ENCODE measurements at places on chromosomes 4 and X. TPM values are rescaled to one million over a fixed set of nuclear protein-coding genes. Genes with fewer than 3 reads are reported as not detected.

Gene SMR3B
- polyA plus RNA-seq = not detected

Gene GAGE12H
- not detected for polyA plus RNA-seq

Gene HOPX
- polyA plus RNA-seq = 2.9 TPM

Gene GRIA2
- not detected for polyA plus RNA-seq

Gene SAGE1
- not detected for polyA plus RNA-seq

Gene NKAP
- polyA plus RNA-seq = 3.8 TPM

Gene MRPS18C
- 40.1 TPM for polyA plus RNA-seq

Gene IQCM
- polyA plus RNA-seq = 0.05 TPM

Gene ZNF81
- 4.6 TPM for polyA plus RNA-seq

Gene RENBP
- 0.16 TPM for polyA plus RNA-seq

Gene MGARP
- 42.6 TPM for polyA plus RNA-seq

Gene FAM9B
- not detected for polyA plus RNA-seq

Gene SSX2B
- polyA plus RNA-seq = not detected

Gene SH3D19
- 30.1 TPM for polyA plus RNA-seq

Gene POF1B
- not detected for polyA plus RNA-seq

Gene CSAG1
- not detected for polyA plus RNA-seq

Gene IL2RG
- polyA plus RNA-seq = not detected

Gene CENPVL2
- not detected for polyA plus RNA-seq

Gene RPL9
- polyA plus RNA-seq = 3,111 TPM

Gene TEX13D
- not detected for polyA plus RNA-seq

Gene FRG2
- not detected for polyA plus RNA-seq

Gene LUZP4
- polyA plus RNA-seq = not detected

Gene UGT2B15
- not detected for polyA plus RNA-seq

Gene TCEAL6
- not detected for polyA plus RNA-seq

Gene LRIT3
- polyA plus RNA-seq = not detected

Gene DCLK2
- 7.3 TPM for polyA plus RNA-seq

Gene RTL3
- polyA plus RNA-seq = 0.14 TPM

Gene MEPE
- not detected for polyA plus RNA-seq

Gene SRPK3
- polyA plus RNA-seq = 0.27 TPM

Gene LANCL3
- polyA plus RNA-seq = 0.01 TPM

Gene ANK2
- polyA plus RNA-seq = 1.3 TPM

Gene F9
- not detected for polyA plus RNA-seq

Gene MAGEB5
- not detected for polyA plus RNA-seq

Gene COX7B2
- not detected for polyA plus RNA-seq

Gene SMPX
- polyA plus RNA-seq = not detected

Gene RHOXF1
- not detected for polyA plus RNA-seq

Gene GAGE2A
- polyA plus RNA-seq = not detected

Gene DMRTC1B
- polyA plus RNA-seq = not detected

Gene TCEAL2
- polyA plus RNA-seq = not detected

Gene ADH1A
- polyA plus RNA-seq = not detected

Gene TRMT10A
- polyA plus RNA-seq = 6.2 TPM

Gene BTK
- polyA plus RNA-seq = not detected

Gene NALF2
- polyA plus RNA-seq = not detected

Gene EDNRA
- 28.4 TPM for polyA plus RNA-seq

Gene KIT
- polyA plus RNA-seq = 0.07 TPM

Gene USP17L28
- not detected for polyA plus RNA-seq

Gene TRIM75
- polyA plus RNA-seq = not detected

Gene METAP1
- polyA plus RNA-seq = 74.0 TPM

Gene GIMD1
- not detected for polyA plus RNA-seq

Gene PRSS12
- polyA plus RNA-seq = 155 TPM

Gene TEX13C
- polyA plus RNA-seq = not detected
